ENCODE measurements at places on chromosomes 1 and 21. TPM values are rescaled to one million over a fixed set of nuclear protein-coding genes. Genes with fewer than 3 reads are reported as not detected.

Gene NPHS2
- not detected for total RNA-seq

Gene SPATA21
- not detected for total RNA-seq

Gene ZNF648
- 0.51 TPM for total RNA-seq

Gene ARHGAP30
- 3.0 TPM for total RNA-seq

DNA sequence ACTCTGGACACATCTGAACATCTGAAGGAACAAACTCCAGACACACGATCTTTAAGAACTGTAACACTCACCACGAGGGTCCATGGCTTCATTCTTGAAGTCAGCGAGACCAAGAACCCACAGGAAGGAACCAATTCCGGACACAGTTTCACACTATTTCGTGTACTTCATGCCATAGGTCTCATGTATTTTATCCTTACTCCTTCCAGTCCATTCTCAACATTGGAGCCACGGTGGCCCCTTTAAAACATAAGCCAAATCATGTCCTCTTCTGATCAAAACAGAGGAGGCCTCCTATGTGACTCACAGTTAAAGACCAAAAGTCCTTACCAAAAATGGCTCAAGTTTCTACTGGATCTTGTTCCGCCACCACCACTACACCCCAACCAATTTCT lies 29.8 kb upstream of the RCOR3 start:
- DNase-seq, result no peak

DNA sequence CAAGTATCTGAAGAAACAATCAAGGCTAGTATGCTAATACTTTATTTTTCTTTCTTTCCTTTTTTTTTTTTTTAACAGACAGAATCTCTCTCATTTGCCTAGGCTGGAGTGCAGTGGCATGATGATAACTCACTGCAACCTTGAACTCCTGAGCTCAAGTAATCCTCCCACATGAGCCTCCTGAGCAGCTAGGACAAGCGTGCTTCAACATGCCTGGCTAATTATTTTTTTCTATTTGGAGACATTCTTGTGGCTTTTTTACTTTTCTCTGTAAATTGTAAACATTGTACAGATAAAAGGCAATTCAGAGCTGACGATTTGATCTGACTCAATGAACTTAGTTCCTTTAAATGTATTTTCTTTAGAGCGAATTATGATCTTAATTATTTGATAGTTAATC lies 41.4 kb downstream of the CCDC18 start:
- no peak for DNase-seq

GRCh38 chr1:241637046-241637590 lies 3.1 kb downstream of the CHML start:
- no peak for DNase-seq

Gene PGBD5
- 13.6 TPM for total RNA-seq

Gene TMEM52
- total RNA-seq, result 25.6 TPM

GRCh38 chr1:995665-996633 lies 3.9 kb downstream of the HES4 start:
- no peak for DNase-seq

Gene FCRL6
- not detected for total RNA-seq

Gene GPR37L1
- 0.41 TPM for total RNA-seq

DNA sequence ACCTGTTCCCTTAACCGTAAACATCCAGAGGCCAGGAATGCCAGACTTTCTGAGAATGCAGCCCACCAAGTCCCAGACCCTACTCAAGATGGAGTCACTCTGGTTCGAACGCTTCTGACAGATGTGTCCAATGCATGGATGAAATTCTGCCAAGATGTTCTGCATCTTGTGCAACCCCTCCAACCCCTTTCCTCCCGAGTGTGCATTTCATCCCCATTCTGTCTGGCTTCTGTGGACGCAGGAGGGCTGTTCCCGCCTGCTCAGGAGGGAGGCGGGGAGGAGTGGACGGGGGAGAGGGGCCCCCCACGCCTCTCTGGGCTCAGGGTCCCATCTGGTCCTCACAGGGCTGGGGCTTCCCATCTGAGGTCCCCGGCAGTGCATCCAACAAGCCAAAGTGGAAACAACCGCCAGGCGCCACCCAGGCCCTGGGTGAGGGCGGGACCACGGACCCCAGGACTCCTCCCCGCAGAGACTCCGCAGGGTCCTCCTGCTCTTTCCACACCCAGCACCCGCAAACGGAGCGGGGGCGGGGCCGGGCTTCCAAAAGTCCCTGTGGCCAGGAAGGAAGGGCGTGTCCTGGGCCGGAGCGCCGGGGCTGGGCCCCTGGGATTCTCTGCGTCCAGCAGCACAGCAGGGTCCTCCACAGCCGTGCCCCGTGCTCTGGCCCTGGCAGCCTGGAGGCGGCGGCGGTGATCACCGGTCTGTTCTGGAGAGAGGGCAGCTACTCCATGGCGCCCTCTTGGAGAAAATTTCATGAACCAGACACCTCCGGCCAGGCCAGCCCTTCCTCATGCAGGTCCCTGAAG lies 27.8 kb upstream of the SUMO3 start:
- peak; percentile 59 for DNase-seq

Gene ANXA9
- total RNA-seq, result 1.6 TPM

- DNase-seq, result no peak
Measured at GRCh38 chr1:219639876-219640577, 27.1 kb upstream of the ZC3H11B start.

Gene LY9
- total RNA-seq, result 0.62 TPM

Gene ITLN2
- not detected for total RNA-seq

- no peak for DNase-seq
Measured at GRCh38 chr1:19710825-19711611, 46.3 kb downstream of the HTR6 start.

- no peak for DNase-seq
Measured at GRCh38 chr1:168259567-168259966, 21.1 kb upstream of the TBX19 start.

GRCh38 chr1:182035097-182035770 lies 26.3 kb downstream of the ZNF648 start:
- DNase-seq, result no peak

Gene FNDC5
- total RNA-seq, result 125 TPM

DNA sequence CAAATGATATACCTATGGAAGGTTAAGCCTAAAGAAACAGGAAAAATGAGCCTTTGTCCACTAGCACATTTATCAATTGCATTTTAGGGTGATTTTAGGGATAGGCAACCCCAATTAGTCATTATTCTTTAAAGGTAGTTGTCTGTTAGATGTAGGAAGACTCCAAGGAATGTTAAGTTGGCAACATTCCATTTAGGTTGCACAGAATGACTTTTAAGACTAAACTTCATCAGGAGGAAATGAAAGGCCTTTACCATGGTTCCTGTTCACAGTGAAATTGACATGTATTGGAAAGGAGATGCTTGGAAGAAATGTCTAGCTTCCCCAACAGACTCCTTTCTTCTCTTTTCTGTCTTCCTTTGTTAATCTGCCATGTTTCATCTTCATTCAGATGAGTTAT lies 1.6 kb upstream of the APOBEC4 start:
- no peak for DNase-seq

DNA sequence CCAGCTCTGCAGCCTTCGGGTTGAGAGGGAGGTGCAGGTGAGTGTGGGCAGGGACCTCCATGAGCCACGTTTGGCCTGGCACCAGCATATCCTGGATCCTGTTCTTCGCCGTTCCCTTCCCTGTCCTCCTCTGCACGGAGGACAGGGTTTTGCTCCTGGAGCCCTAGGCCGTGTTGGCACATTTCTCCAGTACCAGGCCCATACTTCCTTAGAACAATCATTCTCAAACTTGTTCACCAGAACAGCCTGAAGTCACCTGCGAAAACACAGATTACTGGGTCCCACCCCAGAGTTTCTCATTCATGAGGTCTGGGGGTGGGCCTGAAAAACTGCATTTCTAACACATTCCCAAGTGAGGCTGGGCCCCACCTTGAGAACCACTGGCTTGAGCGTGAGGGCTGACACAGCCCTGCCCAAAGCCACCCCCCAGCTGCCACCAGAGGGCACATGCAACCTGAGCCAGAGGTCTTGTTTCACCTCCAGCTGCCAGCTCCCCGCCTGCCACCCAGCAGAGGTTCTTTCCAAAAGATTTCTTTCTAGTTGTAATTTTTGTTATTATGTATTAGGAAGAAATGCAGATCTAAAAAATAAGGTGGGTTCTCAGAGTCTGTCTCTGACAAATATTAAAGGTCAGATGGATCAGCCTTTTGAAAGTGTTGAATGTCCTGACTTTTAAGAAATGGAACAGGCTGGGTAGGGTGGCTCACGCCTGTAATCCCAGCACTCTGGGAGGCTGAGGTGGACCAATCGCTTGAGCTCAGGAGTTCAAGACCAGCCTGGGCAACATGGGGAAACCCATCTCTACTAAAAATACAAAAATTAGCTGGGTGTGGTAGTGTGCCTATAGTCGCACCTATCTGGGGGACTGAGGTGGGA lies 39.6 kb upstream of the LDLRAP1 start:
- peak; percentile 66 for DNase-seq

- no peak for DNase-seq
Measured at GRCh38 chr1:205369701-205370123, 13.0 kb upstream of the KLHDC8A start.

DNA sequence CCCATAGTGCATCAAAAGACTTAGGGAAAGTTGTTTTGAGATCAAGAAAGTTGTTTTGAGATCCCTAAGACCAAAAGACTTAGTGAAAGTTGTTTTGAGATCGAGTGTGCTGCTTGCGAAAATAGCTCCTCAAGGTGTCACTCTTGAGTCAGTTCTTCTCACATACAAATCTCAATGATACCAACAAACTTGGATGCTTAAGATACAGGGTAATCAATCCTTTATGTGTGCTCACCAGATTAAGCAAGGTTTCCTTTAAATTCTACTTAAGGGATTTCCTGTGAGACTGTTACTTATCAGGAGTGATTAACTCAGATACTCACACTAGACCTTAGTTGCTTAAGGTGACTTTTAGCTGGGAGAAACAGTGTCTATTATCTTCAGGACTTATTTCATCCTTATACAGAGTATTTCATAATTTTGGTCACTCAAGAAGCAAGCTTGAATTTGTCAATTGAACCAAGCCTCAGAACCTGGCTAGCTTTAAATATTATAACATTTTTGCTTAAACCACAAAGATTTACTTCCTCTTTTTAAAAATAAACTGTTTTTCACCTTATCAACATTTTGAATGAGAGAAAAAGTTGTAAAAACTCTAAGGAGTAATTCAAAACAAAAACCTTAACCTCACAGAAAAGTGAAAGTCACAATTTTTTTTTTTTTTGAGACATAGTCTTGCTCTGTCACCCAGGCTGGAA lies 8.0 kb upstream of the RLF start:
- peak; percentile 72 for DNase-seq

Gene ZMYND12
- 0.72 TPM for total RNA-seq

Gene HMGCL
- 40.6 TPM for total RNA-seq

Gene FAM72D
- 2.3 TPM for total RNA-seq

Gene TACSTD2
- 65.3 TPM for total RNA-seq

GRCh38 chr1:17923666-17924065 lies 168.5 kb downstream of the ACTL8 start:
- no peak for DNase-seq

Gene WDR64
- not detected for total RNA-seq

DNA sequence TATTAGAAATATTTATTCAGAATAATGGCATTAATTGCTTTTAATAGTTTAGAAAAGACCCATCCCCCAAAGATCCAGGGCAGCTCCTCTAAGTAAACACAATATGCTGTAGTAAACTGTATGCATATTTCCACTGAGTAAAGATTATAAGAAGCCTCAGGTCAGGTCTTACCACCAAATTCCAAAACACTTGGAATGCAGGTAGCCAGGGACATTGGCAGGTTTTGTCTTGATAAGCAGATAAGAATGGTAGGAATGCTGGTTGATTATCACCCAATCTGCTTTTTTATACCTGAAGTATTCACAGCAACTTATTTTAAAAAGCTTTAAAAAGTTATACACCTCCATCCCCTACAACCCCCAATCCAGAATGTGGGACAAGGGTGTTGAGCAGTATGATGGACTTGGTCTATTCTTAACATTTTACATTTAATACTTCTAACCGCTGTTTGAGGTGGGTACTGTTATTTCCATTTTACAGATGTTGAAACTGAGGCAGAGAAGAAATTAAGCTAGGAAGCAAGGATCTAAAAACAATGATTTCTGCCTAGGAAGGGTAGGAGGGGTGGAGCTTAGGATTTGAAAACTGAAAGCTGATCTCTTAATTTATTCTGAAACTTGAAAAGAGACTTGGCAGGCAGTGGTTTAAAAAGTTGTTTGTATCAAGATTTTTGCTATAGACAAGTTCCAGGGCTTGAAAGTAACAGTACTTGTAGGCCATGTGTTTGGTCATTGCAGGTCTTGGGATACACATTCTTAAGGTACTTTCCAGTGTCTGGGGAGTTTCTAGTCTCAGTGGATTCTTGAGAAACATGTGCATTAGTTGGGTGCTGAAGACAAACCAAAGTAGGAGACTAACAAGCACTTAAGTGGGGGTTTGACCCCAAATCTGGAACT lies 15.6 kb upstream of the THEM4 start:
- DNase-seq, result no peak

DNA sequence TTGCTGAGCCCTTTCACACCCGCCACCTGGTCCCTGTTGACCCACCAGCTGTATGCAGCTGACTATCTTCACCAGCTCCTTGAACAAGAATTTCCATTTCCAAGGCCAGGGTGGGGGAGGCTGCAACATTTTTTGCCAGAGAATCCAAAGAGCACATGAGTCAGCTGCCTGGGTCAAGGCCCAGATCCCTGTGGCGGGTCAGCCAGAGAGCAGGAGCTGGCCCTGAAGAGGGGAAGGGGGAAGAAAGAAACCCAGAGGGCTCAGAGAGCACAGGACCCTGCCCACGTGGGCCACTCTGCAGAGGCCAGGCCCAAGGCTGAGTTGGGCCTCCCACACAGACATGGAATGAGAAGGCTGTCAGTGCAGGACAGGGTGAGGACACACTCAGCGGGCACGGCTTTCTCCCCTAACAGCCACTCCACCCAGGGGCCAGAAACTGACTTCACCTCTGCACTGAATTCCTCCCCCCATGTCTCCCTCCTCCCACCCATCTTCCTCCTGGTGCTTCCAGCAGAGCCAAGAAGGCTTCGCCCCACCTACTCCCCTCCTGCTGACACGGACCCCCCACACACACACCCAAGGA lies 28.9 kb downstream of the S100A6 start:
- DNase-seq, result peak; percentile 93

Gene MAP1LC3C
- 38.0 TPM for total RNA-seq

- no peak for DNase-seq
Measured at GRCh38 chr1:7705048-7705907, 65.8 kb upstream of the VAMP3 start.

DNA sequence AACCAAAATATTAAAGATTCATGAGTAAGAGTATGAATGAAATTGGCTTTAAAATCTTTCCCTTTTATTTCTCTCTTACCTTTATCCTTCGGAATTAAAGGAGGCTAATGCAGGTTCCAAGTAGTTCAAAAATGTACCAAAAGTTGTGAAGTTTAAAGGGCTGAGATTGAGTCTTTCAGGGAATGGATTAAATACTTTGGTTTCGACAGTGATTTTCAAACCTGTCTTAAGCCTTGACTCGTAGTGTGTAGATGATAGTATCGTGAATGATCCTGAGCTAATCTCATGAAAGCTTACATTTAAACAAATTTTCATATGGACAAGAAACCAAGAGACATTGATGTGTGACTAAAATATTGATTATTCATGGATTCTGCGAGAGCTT lies 66.9 kb downstream of the DYRK1A start:
- no peak for DNase-seq

DNA sequence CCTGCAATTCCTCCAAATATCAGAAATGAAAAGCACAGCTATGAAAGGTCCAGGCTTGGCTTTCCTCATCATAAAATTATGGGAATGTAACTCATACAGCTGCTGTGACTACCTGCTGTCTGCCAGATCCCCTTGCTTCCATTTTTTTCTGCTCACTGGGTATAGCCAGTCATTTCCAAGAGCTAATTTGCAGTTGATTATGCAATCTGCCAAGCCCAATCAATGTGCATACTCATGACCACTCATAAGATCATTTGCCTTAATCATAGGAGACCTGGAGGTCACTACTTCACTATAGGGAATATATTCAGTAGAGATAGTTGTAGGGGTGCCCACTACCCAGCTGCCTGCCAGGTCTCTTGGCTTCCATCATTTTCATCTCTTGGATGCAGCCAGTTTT lies 417.7 kb upstream of the ZRANB2 start:
- DNase-seq, result no peak

Gene S100A2
- total RNA-seq, result 46.5 TPM

Measured in tongue (tissue), 3 donors.